Right ventricle myocardium inferior (tissue), 1 donor: ENCODE measurements at places on chromosomes 6 and 20. TPM values are rescaled to one million over a fixed set of nuclear protein-coding genes. Genes with fewer than 3 reads are reported as not detected.

- DNase-seq: no peak
Observed at GRCh38 chr6:167238694-167239467, 52.2 kb upstream of the UNC93A start.

GRCh38 chr20:15236812-15237211 is 899.4 kb upstream of the FLRT3 start:
- DNase-seq: no peak

DNA sequence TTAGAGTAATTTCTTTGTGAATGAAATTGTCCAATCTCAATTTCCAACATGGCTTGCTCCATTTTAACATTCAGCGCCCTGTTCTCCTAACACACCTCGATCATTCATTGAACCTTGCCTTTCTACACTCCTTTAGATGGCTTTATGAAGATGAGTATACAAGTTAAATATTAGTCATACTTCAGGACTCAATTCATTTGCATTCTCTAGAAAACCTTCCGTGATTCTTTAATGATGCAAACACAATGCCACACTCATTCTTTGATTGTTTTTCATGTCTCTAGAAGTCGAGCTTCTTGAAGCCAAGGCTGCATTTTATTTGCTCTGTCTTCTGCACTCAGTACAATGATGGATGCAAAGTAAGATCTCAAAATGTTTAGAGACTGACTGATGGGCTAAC is 641.2 kb downstream of the DOK5 start:
- DNase-seq: no peak

DNA sequence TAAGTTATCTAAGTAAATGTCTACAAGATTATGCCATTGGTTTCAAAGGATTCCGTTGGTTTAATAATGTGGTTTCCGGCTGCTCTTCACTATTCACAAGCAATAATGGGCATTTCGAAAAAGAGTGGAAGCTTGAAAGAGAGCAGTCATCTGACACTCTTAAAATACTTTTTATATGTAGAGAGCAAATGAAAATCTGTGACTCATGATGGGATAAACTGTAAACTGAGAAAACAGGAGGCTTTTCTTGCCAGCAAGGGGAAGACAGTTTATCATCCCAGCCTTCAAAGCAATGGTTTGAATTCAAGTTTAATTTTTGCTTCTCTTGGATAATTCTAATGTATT is 145.7 kb downstream of the KHDC1L start:
- DNase-seq: no peak

GRCh38 chr20:58577871-58578598 is 62.8 kb upstream of the APCDD1L start:
- DNase-seq: no peak

- DNase-seq: no peak
Observed at GRCh38 chr6:93721386-93722048, 302.2 kb upstream of the EPHA7 start.

- no peak for DNase-seq
Observed at GRCh38 chr6:136435101-136435500, 115.1 kb downstream of the MAP7 start.

DNA sequence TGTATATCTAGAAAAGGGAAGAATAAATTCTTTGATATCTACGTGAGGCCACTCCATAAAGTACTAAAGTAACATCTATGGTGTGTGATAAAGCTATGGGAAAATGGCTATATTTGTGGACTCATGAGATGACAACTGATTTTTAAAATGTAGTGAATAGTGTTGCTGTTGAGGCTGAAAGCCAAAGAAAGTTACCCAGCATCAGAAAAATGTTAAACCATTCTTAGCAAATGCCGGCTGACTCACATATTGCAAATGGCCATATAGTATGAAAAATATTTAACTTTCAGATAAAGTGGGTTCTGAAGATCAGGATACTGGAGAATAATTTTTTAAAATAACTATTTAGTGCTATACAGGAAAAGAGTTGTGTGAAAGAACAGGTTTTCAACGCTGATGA is 129.9 kb upstream of the GRIK2 start:
- DNase-seq: no peak

DNA sequence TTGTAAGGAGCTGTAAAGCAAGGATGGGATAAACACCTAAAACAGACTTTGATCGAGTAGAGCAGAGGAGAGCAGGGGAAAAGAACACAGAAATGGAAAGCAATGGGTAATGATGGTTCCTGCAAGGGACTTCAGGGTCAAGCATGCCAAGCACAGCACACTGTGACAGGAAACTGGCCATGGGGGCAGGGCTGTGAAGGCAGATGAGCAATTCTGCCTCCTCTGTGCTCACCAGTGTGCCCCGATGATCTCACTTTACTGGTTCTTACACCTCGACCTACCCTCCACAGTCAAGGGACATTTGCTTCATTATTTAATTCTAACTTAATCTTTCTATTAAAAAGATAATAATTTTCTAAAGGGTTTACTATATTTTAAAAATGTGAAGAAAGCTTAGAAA is 21.6 kb upstream of the MYB start:
- no peak for DNase-seq

DNA sequence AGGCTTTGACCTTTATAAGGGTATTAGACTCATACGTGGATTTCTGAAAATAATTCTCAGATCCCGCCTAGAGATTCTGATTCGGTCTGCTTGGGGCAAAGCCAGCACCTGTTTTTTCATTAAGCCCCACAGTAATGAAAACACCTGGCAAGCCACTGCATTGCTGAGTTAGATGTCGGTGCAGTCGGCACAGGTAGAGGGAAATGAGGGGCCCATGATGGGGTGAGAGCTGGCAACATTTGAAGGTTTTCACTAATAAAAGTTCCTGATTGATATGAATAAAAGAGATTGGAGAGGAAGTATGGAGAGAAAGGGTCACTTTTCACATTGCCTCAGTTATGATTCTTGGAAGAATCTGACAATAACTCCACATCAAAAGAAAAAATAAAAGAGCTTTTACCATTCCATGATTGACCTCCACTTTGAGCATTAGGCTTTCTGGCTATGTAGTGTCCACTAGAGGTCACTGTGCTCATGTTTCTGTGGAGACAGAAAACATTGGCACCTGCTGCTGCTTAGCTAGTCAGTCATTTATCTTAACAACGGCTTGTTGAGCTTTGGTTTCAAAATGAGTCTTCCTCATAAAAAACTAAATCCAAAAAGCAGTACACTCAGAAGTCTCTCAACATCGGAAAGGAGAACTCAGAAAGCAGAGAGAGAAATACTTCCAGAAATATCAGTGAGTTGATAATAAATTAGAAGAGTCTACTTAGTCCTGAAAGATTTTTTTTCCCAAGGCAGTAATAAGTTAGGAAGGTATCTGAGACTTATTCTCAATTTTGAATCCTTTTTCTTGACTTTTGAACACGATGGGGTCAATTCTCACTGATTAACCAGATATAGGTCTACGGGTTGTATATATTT is 53.3 kb upstream of the KLHL31 start:
- DNase-seq: no peak

DNA sequence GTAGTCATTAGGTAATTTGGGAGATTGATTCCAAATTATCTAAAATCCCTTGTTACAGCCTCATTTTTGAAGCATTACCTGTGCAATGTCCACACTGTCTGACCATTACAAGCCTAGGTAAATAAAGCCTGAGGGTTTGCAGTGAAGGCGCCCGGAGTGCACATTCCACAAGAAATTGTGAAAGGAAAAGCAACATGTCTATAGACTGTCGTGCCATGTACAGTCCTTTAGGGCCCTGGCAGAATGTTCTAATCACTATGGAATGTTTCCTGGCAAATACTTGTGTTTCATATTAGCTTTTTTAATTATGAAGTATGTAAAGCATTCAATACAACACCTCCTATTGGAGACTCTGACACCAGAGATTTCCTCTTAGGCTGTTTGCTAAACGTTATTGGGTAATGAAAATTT is 28.9 kb downstream of the PREP start:
- DNase-seq: no peak

- DNase-seq: no peak
Observed at GRCh38 chr6:150079604-150080003, 10.7 kb upstream of the ULBP3 start.

DNA sequence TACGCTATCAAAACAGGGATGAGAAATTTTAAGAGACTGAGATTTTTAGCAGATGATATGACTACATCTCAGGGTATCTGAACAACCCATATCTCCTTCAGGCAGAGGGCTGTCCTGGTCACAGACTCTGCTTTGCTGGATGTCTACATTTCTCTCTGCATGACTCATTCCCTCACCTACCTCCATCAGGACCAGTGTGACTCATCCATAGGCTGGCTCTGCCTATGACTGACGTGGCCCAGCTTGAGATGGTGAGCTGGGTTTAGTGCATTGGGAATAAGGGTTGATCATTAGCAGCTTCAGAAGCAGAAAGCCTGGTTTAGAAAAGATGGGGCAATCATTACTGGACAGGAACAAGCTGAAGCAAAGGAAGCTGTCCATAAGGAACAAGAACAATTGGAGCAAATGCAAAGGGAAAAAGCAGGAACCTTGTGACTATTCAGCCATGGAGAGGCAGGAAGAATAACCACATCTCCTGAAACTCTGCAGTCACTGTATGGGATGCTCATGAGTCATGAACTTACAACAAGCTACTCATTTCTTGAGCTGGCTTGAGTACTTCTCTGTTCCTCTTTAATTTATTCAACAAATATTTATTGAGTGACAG is 86.4 kb upstream of the CBLN4 start:
- DNase-seq: no peak

DNA sequence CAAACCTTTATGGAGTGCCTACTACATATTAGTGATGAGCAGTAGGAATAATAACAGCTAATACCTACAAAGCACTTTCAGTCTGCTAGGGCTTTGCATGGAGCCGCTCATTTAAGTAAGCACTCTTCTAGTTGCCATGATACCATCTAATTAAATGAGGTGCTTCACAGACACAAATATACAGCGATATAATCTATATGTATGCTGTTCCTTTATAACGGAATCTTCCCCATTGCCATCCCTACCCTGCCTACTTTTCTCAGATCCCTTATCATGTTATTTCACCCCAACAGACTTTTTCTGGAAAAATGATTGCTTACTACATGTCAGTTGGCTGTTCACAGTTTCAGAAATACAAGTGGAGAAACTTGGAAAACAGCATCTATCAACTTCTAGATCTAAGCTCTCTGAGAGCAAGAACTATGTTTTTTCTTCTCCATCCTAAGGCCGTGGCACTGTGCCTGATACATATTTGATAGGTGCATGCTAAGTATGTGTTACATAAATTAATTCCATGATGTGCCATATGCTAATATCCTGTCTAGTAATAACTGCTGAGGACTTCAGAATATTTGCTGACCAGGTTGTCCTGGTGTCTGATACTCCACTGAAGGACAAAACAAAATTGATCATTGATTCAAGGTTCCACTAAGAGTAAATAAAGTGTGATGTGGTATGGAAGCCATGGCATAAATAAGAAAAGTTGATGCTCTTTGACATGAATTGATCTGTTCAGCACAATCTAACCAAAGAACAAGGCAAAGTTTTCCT is 124.6 kb downstream of the GMPR start:
- no peak for DNase-seq

DNA sequence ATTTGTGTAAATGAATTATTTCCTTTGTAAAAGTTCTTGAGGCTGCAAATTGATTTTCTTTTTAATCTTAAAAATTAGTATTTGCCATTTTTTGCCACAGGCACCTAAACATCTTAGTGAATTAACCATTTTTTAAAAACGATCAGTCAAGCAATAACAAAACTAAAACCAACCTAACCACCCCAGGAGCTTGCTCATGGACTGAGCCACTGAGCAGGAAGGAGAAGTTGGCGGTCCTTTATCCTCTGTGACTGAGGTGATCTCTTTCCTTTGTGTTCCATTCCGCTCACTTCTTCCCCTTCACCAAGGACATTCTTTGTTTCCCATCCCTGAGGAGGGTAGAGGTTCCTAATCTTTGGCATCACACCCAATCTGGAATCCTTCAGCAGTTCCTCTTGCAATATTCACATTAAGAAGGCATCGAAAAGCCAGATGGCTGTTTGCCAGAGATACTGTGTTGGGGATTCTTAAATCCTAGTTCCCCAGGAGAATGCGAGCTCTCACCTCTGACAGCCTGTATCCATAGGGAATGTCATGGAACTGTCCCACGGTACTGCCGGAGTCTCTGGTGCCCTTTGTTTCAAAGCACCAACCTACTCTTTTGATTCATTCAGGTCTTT is 30.5 kb downstream of the RPRD1B start:
- DNase-seq: no peak

GRCh38 chr6:72288592-72288991 is 333.3 kb upstream of the KCNQ5 start:
- no peak for DNase-seq

- DNase-seq: no peak
Observed at GRCh38 chr20:3162080-3162611, 2.5 kb upstream of the FASTKD5 start.

Gene MICA
- total RNA-seq: 8.3 TPM

Gene OR2H2
- total RNA-seq: not detected

Gene SPDEF
- not detected for total RNA-seq

Gene FOXO3
- total RNA-seq: 32.3 TPM

Gene CSNK2B
- total RNA-seq: 97.3 TPM

Gene OR2H1
- not detected for total RNA-seq

Gene TMEM170B
- 4.8 TPM for total RNA-seq

Gene PRIM2
- 4.2 TPM for total RNA-seq

Gene TMEM244
- not detected for total RNA-seq

Gene BMP6
- total RNA-seq: 1.6 TPM
